Nucleus accumbens (tissue), 56 donors: ENCODE measurements at places on chromosomes 7 and 10.

GRCh38 chr10:95567903-95568630, 6.9 kb upstream of the SORBS1 start:
- no peak for DNase-seq

DNA sequence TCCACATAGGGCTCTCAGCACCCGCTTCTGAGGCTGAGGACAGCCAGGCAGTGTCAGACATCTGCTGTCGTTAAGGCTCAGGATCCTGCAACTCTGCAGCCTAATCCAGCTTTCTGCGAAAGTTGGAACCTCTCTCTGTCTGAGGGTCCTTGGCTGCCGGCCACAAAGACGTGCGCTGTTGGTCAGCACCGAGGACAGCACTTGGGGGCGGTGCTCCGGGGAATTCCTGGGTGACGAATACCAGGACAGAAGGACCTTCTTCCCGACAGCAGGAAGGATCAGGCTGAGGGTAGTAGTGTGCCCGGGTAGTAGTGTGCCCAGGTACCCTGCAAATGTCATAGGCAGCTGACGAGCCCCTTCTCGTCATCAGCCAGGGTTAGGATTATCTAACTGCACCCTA, 16.0 kb upstream of the RASGEF1A start:
- no peak for DNase-seq

GRCh38 chr10:21329995-21330627, 195.4 kb downstream of the SKIDA1 start:
- DNase-seq = no peak

GRCh38 chr10:30384051-30384674, 35.1 kb upstream of the MTPAP start:
- DNase-seq = no peak

GRCh38 chr7:45446195-45446944, 127.8 kb upstream of the ADCY1 start:
- no peak for DNase-seq

- no peak for DNase-seq
Observed at GRCh38 chr7:70446448-70447143, 685.3 kb upstream of the GALNT17 start.

GRCh38 chr10:104038537-104038936, 47.1 kb downstream of the COL17A1 start:
- no peak for DNase-seq

- no peak for DNase-seq
Observed at GRCh38 chr10:83677795-83678194, 461.5 kb upstream of the GHITM start.

GRCh38 chr7:87217983-87218653, 1.4 kb downstream of the TMEM243 start:
- DNase-seq = no peak

GRCh38 chr10:100759331-100759730, 13.9 kb downstream of the PAX2 start:
- DNase-seq = no peak

- peak; percentile 64 for DNase-seq
Observed at GRCh38 chr10:78215645-78216044, 182.0 kb downstream of the RPS24 start.

GRCh38 chr10:79552143-79552542, 8.1 kb downstream of the SFTPA2 start:
- no peak for DNase-seq

GRCh38 chr10:12179606-12180170, 16.0 kb downstream of the NUDT5 start:
- DNase-seq = no peak

- DNase-seq = no peak
Observed at GRCh38 chr7:3234851-3235250, 66.2 kb upstream of the SDK1 start.

- DNase-seq = no peak
Observed at GRCh38 chr7:127900141-127900540, 131.1 kb downstream of the LRRC4 start.

DNA sequence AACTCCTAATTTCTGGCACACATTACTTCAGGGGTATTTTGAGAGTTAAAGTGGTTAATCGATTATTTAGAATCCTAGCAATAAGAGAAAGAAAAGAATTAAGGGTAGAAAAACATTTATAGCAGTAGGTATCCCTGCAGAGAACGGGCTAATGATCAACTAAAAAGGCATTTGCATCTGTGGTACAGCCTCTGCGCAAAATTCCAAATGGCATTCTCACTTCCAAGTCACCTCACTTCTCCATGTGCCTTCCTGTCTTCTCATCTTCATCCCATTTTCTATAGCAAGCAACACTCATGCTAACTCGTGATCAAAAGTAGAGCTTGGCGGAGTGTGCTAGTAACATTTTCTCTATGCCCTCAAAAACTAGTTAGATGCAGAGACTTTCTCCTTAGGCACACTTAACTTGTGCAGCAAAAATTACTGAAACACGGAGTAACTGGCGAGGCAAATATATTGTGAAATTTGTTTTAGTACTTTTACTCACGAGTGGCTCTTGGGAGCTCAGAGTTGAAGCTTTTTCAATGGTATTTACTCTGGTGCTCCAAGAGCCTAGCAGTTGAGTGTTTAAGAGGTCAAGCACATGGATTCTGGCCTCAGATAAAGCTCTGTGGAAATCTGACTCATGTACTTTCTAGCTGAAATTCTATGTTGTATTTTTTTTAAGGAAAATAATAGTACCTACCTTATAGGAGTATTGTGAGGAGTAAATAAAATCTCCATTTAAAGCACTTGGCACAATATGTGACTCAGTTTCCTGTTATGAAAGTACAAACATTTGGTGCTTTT, 65.1 kb downstream of the MET start:
- DNase-seq = no peak

DNA sequence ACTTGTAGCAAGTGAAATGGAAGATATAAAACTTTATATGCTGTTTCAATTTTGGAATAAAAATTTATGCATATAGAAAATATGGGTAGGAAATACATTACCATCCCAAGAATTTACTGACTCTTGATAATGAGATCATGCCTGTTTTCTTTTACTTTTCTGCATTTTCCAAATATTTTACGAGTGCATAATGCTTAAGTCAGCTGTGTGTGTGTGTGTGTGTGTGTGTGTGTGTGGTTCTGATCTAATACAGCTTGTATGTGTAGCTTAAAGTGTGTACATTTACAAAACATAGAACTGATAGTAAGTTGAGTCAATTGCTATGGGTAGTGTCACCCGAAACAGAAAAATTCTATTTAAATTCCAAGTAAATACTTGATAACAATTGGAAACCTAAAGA, 315.9 kb upstream of the LRRN3 start:
- DNase-seq = no peak

DNA sequence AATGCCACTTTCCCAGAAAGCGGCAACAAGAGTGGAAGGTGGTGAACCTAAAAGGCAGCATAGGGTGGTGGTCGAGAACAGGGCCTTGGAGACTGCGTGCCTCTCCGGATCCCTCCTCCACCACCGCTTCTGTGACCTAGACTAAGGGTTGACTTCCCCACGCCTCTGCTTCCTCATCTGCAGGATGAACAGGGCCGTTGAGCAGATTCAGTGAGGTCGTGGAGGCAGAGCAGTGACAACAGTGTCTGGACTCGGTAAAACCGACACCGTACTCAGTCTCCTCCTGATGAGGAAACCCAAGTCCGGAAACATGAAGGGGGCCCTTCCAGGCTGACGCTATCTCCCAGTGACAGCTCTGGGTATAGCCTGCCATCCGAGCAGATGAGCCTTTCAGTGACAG, 162.6 kb downstream of the CELF2 start:
- no peak for DNase-seq

GRCh38 chr10:86365346-86366032, 1.1 kb downstream of the GRID1 start:
- peak; percentile 60 for DNase-seq

DNA sequence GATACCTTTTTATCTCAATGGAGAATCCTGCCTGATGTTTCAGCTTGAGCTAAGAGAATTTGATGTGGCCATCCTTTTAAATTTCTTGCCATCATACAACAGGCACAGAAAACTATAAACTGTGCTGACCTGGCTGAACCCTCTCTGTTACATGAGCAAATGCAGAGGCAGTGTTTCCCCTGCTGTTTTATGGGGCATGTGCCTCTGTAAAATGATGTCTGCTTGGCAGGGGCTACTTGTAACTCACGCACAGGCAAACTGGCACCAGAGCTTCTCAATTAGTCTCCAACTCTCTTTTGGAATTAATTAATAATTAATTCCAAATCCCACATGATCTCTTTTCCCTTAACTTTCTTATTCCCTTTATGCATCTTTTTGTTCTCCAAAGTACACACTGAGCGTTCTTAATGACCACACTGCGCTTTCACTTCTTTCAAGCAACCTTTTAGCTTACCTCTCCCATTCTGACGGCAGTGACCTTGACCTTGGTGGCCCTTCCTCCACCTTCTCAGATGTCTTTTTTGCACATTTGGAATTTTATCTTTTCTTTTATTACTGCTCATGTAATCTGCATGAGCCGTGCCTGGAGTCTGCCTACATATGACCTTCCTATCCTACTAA, 334.0 kb downstream of the PLXNA4 start:
- no peak for DNase-seq

DNA sequence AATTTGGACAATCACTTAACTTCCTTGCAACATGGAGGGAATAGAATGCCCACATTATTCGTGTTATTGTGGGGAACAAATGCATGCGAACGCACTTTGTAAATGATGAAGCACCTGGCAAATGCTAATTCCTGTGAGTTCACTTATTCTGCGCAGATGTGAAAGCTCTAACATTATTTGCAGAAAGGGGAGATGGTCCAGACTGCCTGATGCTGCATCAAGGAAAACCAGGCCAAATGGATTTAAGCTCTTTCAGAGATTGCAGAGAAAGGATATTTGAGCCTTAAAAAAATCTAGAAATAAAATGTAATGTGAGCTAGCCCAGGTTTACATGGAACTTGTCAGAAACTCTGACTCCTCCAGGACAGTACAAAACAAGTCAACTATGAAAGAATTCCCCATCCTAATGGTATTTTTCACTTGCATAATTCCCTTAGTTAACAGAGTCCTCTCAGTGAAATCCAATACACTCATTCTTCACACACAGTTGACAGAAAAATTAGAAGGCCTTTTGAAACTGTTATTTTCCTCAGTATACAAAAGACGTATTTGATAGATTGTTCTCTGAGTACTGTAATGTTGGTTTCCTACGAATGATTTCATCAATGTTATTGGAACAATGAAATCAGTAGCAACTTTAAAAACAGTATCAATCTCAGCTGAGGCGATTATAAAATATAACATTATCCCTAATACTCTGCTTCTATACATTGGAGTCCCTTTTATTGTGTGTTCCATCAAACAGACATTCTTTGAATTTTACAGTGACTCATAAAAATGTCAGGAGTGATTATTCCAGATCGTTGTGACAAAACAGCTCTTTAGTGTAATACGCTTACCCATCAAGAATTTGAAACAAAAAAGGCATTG, 136.3 kb upstream of the ANK3 start:
- no peak for DNase-seq

DNA sequence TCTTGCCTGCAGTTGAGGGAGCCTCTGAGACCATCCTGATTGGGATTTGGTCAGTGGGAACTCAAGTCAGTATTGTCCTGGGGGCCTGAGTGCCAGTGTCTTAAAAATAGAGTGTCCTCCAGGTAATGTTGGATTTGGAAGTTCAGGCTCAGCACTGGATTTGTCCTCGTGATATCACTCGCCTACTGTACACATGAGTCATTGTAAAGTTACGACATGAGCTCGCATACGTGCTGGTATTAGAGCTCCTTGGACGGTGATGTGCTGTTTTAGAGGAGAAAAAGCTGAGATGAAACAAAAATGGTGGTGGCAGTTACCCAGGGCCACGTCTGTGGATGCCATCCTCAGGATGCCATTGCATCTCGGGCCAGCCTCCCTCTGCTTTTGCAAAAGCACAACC, 78.2 kb downstream of the MGMT start:
- no peak for DNase-seq

- no peak for DNase-seq
Observed at GRCh38 chr10:53786236-53786900, 1013.8 kb upstream of the MBL2 start.

GRCh38 chr10:79285315-79286197, 61.7 kb upstream of the PPIF start:
- DNase-seq = no peak

DNA sequence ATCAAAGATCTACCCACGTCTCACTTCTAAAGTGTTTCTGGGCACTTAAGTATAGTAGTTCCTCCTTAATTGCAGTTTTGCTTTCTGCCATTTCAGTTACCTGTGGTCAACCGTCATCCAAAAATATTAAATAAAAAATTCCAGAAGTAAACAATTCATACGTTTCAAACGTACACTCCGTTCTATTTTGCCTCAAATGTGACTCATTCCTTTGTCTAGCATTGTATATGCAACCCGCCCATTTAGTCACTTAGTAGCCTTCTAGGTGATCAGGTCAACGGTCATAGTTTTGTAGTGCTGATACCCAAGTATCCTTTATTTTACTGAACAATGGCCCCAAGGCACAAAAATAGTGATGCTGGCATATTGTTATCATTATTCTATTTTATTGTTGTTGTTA, 33.8 kb downstream of the HGF start:
- DNase-seq = no peak

DNA sequence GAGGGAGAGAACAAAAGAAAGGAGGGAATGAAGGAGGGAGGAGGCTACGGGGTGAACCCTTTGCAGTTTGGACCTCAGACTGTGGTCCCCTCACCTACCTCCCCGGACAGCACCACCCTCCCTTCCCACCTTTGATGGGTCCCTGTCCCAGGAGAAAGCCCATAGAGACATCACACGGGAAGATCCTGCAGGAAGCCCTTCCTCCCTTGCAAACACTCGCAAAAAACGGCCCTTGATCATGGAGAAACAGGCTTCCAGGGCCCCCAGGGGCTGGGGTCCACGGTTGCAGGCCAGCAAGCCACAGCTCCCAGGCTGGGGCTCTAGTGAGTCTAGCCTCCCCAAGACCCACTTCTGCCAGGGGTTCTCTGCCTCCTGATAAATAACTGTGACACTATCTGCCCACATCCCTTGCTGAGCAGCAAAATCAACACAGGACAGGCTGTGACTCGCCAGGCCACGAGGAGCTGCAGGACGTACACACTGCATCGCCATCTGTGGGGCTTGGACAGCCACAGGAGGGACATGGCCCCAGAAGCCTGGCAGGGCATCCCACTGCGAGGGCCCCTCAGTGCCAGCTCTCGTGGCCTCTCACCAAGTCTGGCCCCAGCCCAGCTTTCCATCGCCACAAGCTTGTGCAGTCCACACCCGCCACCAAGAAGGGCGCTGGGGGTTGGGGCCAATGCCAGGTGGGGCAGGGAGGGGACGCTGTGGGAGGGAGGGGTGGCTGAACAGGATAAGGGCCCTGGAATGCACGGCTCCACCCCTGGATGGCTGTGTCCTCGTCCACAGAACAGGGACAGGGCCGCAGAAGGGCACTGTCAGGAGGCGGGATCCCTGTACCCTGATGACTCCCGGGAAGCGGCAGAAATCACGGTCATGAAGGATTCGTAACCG, 34.2 kb downstream of the PDGFA start:
- DNase-seq = no peak

GRCh38 chr7:78635026-78635793, 818.3 kb downstream of the MAGI2 start:
- no peak for DNase-seq
